ENCODE measurements at places on chromosomes 3 and 15. TPM values are rescaled to one million over a fixed set of nuclear protein-coding genes. Genes with fewer than 3 reads are reported as not detected.

The ZNF80 gene
- not detected for total RNA-seq

The HYAL1 gene
- total RNA-seq = 18.4 TPM

The CPN2 gene
- total RNA-seq = not detected

The PSTPIP1 gene
- total RNA-seq = not detected

The P2RY14 gene
- not detected for total RNA-seq

The FAM227B gene
- total RNA-seq = 0.12 TPM

The SNX33 gene
- total RNA-seq = 13.9 TPM

The DISP2 gene
- 1.0 TPM for total RNA-seq

The STRIT1 gene
- total RNA-seq = not detected

The LRRK1 gene
- total RNA-seq = not detected

The SAMD7 gene
- total RNA-seq = not detected

The SQOR gene
- total RNA-seq = 91.1 TPM

The GOLGA6L7 gene
- total RNA-seq = not detected

The P2RY13 gene
- total RNA-seq = not detected

The PLXNA1 gene
- 32.1 TPM for total RNA-seq

The PAQR5 gene
- total RNA-seq = under 0.01 TPM

The ADAMTS9 gene
- total RNA-seq = not detected

The SENP5 gene
- 37.7 TPM for total RNA-seq

The SLC2A2 gene
- not detected for total RNA-seq

The SCG3 gene
- not detected for total RNA-seq

The OIP5 gene
- total RNA-seq = 45.4 TPM

The ABCC5 gene
- total RNA-seq = 7.4 TPM

The UCN2 gene
- not detected for total RNA-seq

The P3H2 gene
- 56.7 TPM for total RNA-seq
